CD4-positive, alpha-beta memory T cell (primary cell): ENCODE measurements at places on chromosomes 7 and 10.

DNA sequence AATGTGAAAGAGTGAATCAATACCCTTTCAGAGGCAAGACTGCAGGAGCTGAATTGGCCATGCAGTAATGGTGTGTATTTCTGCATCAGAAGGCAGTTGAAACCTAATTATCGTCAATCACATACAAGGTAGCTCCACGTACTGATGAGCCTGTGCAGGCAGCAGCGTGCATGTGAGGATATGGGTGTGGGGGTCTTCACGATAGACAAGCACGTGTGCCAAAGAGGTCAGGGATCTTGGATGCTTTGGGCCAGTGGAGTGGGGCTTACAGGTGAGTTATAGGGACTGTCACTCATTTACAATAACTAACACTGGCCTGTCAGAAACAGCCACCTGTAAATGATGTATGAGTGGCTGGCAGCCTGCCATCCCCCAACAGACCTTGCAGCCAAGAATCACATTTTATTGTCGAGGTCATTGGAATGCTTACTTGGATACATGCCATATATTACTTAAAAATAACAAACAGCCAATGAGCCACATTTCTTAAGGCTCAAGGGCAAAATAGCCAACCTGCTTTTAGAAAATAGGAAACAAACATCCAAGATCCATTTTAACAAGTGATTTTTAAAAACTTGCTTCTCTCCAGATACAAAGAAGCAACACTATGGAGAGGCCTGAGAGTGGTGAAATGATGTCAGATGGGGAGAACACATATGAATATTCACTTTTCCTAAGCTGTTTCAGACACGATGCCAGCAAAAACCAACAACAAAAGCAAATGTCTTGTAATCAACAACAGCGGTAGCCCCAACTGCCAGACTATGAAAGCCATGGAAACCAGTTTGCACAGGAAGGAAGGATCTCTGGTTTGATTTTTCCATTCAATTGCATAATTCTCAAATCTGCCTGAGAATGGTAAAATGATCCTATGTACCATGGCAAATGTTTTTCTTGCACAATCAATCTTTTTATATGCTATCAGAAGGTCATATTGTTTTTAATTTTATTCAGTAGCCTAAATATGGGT, 210.7 kb downstream of the SKAP2 start:
- no peak for DNase-seq

DNA sequence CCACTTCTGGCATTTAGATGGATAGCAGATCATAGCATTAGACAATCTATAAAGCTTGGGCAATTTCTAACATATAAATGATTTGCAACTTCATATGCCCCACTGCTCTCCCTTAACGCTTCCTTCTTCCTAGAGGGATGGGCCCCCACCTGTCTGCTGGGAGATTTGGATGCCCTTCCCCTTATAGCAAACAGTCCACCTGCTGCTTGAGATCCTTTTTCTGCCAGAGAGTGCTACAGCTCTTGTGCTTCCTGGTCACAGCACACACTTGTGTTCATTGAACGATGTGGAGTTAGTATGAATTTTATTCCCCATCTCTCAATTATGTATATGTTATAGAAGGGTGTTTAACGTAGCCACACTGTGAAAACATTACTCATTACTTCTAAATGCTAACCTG, 10.4 kb upstream of the PCGF5 start:
- no peak for DNase-seq

GRCh38 chr7:70426249-70426880, 705.6 kb upstream of the GALNT17 start:
- DNase-seq = no peak

DNA sequence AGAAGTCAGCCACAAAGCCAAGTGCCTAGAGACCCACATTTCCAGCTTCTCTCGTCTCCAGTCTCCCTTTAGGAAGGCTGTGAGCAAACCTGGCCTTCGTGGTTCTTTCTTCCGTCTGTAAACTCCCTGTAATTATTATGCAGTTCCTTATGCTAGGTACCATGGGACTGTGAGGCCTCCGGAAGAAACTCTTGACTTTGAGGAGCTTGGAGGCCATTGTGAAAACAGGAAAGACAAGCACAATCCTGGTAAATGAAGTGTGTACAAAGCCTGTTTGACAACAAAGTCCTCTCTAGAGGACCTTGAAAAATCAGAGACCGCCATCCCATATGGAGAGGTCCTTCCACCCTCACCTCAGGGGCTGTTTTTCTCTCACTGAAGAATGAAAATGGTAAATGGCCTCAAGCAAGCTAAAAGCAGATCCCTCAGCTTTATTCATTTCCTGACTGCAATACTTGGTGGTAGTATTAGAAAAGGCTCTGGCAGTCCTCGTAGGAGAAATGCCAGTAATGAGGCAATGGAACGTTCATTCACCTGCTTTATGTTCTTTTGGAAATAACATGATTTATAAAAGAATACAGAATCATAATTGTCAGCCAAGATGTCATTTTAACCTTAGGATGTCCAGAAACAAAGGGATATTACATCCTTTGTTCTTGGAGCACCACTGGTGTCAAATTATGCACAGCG, 926.4 kb downstream of the LRMDA start:
- DNase-seq = no peak

- DNase-seq = no peak
Observed at GRCh38 chr10:14261336-14261735, 69.4 kb downstream of the FRMD4A start.

DNA sequence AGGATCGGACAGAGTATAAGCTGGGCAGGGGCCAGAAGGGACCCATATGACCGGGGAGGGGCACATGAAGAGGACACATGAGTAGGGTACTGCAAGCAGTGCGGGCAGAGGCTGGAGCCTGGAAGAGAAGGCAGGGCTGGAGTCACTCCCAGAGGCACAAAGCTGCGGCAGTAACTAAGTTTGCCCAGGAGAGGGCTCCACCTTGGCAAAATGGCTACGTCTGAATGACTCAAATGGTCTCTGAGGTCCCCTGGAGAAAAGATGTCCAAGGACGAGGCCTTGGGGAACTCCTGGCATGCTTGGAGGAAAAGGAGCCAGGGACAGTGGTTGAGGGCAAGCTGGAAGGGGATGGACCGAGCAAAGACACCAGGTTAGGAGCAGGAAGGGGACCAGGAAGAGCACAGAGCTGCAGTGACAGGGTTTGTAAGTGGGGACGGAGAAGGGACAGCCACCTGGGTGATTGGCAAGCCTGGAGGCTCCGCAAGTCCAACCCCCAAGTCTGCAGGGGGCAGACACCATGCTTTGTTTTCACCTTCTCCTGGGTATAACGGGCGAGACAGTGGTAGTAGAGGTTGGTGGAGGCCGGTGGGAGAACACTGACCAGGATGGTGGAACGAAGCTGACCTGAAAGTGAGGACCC, 43.1 kb upstream of the LBX1 start:
- no peak for DNase-seq

GRCh38 chr10:73908853-73909539, 1.9 kb upstream of the PLAU start:
- peak; percentile 27 for DNase-seq

GRCh38 chr10:49690698-49691356, 11.4 kb downstream of the C10orf53 start:
- DNase-seq = no peak

GRCh38 chr7:104548861-104549260, 220.5 kb downstream of the LHFPL3 start:
- DNase-seq = no peak

GRCh38 chr7:71017602-71018001, 114.3 kb upstream of the GALNT17 start:
- no peak for DNase-seq

GRCh38 chr10:13788320-13788600, 201.5 kb downstream of the PRPF18 start:
- no peak for DNase-seq

DNA sequence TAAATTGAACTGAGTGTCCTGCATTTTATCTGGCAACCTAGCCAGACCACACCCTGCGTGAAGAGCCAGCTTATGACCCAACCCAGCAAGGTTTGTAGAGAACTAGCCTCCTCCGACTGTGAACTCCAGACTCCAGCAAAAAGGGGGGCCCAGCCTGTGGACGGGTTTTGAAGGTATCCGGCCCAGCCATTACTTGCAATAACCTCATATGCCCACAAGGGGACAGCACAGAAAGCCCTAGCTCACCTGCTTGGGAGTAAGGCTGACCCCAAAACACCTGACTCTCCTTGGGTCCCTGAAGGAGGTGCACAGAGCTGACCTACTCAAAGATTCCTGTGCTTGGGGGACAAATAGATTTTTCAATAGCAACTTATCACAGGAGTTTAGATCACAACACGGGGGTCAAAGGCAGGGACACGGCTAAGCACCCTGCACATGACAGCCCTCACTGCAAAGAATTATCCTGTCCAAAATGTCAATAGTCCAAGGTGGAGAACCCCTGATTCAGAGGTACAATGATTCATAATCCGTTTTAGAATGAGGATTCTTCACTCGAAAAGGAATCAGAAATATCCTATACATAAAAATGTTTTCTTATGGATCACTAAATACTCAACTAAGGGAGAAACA, 4.6 kb downstream of the TRPV6 start:
- peak; percentile 55 for DNase-seq

GRCh38 chr10:116984202-116984990, 20.6 kb downstream of the SHTN1 start:
- DNase-seq = no peak

DNA sequence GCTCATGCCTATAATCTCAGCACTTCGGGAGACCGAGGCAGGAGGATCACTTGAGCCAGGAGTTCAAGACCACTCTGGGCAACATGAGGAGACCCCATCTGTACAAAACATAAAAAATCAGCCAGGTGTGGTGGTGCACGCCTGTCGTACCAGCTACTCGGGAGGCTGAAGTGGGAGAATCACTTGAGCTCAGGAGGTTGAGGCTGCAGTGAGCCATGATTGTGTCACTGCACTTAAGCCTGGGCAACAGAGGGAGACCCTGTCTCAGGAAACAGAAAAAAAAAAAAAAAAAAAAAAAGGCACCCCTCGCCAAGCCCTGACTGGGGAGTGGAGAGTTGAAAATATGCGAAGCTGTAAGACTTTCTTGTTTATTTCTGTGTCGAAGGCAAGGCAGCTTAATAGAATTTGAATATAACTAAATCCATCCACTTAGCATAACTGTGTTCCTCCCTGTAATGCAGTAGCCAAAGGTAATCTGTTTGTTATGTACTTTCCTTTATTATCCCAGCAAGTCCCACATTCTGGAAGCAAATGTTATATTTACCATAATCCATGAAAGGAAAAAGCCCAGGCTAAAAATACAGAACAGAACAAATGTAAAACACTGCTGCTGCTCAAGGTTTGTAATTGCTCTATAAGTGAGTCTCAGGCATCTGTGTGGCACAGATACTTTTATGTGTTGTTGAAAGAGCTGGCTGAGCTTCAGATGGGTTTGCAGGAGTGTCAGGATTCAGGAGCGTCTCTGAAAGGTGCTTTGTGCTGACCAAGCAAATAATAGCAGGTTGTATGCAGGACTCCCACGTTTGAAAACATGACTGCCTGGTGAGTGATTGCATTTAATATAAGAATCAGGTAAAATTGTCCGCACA, 127.2 kb downstream of the CELF2 start:
- no peak for DNase-seq

DNA sequence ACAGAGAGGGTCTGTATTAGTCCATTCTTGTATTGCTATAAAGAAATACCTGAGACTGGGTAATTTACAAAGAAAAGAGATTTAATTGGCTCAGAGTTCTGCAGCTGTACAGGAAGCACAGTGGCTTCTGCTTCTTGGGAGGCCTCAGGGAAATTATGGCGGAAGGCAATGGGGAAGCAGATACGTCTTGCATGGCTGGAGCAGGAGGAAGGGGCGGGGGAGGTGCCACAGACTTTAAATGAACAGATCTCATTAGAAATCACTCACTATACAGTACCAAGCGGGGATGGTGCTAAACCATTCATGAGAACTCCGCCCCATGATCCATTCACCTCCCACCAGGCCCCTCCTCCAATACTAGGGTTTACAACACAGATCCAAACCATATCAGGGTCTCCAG, 3.7 kb upstream of the CALU start:
- DNase-seq = no peak

DNA sequence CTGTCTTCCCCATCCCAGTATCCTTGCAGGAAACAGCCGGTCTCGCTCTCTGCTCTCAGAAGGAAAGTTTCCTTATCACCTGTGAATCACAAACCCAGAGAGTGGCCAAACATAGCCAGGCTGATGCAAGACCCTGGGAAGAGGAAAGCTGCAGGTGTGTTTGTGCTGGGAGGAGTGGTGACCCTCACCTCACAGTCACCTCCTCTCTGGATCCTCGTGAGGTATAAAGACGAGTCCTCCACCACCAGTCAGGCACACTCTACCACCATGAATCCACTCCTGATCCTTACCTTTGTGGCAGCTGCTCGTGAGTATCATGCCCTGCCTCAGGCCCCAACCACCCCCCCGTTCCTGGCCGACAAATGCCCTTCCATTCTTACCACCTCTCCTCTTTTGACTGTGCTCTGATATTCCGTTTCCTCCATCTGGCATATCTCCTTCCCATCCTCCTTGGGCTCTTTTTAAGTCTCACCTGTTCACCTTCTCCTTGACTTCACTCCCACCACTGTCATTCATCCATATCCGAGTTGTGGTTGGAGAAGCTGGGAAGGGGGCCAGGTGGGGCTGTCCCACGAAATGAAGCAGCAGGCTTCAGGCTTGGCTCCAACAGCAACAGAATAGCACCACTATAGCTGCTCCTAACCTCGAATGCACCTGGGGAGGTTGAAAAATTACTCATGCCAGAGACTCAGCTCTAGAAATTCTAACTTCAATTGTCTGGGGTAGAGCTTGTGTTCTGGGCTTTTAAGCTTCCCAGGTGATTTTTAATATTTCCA, at the start of gene PRSS1:
Gene PRSS1 (plus strand): TSS at position 255 of the 776 bp plus-strand sequence. CDS start 13 bp downstream, at position 268.
- no peak for DNase-seq

DNA sequence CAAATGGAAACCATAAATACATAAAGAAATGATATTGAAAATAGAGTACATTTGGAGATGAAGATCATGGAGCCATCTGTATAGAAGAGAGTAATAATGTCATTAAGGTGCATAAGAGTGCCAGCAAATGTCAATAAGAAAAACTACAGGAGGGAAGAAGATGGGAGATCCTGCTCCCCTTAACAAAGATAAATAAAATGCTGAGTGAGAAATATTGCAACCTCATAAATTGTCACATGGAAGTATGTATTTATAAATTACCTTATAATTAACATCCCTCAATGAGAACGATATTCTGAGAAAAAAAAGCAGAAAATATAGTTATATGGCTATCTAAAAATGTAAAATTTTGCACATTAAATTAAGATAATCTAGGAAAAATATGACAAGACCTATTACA, 155.2 kb upstream of the PRSS1 start:
- DNase-seq = no peak
